ENCODE measurements at places on chromosomes 12 and 14.

- no peak for DNase-seq
Observed at GRCh38 chr12:9864913-9865675, 4.1 kb downstream of the CLEC2B start.

- no peak for DNase-seq
Observed at GRCh38 chr12:24600551-24600950, 348.4 kb downstream of the BCAT1 start.

GRCh38 chr14:79502136-79502750, 709.1 kb downstream of the DIO2 start:
- no peak for DNase-seq

DNA sequence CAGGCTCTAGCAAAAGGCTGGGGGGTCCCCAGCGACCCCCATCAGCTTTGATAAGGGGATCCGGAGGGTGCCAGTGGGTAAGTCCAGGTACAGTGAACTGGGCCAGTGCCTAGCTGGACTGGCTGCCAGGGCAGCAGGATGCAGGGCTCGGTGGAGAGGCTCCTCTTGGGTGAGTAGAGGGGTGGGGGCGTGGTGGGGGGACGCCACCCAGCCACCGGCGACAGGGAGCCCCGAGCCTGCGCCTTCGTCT, 171 bp downstream of the RAPGEF3 start:
- DNase-seq, result no peak

- no peak for DNase-seq
Observed at GRCh38 chr14:70753518-70753953, 55.8 kb downstream of the MAP3K9 start.

DNA sequence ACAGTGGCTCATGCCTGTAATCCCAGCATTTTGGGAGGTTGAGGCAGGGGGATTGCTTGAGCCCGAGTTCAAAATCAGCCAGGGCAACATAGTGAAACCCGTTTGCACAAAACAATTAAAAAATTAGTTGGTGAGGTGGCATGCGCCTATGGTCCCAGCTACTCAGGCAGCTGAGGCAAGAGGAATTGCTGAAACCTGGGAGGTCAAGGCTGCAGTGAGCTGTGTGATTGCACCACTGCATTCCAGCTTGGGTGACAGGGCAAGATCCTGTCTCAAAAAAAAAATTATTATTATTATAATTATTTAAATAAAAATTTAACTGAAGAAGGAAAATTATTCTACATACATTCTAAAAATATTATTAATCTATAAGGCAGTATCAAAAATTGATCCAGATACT, 164.1 kb downstream of the ITPR2 start:
- no peak for DNase-seq
